ENCODE measurements at places on chromosomes 16 and 17.

DNA sequence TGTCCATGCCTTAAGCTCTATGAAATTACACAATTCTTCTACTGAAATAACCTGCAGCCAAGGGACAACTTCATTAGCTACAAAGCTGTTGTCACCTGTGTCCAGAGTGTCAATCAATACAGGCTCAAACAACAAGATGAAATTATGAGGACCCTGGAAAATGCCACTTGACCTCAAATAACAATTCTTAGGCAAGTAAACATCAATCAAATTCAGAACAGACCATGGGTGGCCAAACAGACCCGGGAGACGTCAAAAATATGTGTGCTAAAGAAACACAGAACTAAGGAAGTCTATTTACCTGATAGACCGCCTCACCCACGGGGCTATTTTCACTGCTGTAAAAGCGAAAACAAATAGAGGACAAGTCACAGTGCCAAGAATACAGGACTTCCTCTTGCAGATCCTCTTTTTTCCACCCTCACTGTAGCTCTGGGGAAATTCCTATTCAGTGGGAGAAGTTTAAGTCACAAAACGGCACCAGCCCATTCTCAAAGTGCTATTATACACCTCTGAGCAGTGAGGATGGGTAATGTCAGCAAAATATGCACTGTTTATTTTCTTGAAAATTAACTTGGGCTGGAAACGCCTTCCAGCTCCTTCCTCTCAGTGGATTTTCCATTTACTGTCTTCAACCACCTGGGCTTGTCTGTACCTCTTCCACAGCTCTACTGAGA lies 2.7 kb downstream of the LITAF start:
- DNase-seq: no peak

DNA sequence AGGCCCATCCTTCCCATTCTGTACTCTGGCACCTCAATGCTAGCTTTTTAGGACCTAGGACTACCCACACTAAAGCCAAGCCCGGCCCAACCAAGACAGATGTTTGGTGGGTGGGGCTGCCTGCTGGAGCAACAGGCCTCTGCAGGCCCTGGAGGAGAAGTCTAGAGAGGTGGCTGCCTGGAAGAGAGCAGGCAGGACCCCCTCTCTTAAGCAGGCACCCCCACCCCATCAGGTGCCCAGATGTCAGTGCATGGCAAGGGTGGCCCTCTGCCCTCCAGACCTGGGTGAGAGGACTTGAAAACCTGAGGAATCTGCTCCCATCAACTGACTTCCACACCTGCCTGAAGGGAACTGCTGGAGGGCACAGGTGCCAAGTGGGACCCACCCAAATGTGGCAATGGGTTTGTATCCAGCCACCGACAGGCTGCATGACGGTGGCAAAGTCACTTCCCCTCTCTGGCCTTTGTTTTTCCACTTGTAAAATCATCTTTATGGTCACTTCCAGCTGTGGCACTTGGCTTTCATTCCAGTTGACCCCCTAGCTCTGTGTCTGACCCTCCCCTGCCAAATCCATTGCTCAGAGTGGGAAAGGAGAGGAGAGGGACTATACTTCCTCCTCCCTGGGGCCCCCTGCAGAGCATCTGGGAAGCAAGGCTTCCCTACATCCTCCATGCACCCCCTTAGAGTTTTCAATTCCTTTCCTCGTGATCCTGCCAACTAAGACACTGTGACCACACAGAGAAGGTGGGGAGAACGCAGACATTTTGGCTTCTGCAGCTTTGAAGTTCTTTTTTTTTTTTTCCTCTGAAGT lies 1.7 kb upstream of the STAT5A start:
- DNase-seq: no peak

DNA sequence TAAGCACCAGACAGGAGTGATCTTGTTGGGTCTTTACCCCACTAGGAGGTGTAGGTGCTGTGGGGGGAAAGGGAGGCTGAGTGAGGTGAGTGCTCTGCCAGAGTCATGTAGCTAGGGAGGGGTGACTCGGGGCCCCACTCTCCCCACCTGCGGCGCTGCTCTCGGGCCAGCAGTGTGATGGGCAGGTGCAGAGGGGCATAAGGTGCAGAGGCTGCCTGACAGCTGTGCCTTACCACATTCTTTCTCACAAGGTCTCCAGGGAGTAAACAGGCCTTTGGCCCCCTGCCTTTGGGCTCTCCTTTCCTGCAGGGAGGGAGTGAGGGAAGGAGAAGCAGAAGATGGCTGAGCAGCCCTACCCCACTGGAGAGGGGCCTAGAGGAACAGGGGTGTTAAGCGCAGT lies 4.5 kb upstream of the CNP start:
- DNase-seq: no peak

DNA sequence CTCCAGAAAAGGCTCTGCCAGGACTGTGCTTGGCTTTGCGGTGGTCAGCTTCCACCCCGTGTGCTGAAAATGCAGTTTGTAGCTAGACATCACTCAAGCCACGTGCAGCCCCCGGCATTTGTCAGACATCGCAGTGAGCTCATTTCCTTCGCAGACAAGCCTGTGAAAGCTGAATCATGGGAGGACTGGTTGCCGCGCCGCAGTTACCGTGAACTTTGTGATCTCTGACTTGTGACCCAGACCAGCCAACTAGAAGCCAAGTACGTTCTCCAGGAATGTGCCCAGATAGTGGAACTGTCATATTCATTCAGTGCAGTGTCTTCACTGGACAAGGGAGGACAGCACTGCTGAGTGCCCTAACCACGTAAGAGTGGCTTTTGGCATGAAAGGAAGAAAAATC lies 58.1 kb downstream of the NDE1 start:
- DNase-seq: no peak

DNA sequence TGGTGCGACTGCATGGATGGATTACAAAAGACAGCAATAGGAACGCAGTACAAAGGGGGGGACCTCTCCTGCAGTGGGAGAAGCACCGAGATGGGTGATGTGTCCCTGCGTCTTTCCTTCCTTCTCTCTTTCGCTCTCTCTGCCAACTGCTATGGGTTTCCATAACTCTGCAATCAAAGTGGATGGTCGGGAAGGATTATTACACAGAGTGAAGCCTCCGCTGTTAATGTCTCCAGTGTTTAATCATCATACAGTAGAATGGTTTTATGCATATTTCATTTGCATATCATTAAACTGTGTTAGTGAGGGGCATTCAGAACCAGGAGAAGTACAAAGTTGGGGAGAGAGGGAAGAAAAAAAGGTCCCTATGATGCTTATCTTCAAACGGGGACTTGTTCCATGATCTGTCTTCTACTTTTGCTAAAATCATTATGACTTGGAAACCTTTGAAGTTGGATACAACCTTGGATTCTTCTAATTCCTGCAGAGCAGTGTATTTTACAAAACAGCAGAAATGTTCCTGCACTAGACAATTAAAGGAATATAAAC lies 255.9 kb upstream of the PMFBP1 start:
- DNase-seq: no peak

DNA sequence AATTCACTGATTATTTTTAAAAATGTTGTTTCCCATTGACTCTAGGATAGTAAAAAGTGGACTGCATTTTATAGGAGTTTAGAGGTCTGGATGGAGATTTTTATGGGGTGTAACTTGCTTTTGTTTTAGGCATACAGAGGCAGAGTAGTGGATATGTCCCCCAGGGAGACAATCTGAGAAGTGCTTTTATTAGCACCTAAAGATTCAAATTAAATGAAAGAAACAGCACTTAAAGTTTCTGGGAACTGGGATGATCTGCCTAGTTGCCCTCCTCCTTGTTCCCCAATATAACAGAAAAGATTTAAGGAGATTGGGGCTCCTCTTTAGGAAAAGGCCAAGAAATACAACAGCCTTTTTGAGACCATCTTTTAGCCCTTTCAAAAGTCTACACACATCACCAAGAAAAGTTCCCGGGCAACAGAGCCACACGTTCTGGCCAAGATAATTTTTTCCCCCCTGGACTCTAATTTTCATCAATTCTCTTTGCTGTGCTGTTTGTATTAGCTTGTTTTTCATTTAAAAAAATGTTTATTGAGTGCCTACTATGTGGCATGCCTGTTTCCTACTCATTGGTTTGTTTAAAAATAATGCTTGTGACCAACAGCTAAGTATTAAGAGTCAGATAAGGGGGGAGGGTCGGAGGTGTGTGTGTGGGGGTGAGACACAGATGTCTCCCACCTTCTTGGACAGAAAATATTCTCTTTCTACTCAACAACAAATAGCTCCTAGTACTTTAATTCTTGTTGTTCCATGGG lies 2.5 kb upstream of the IGF2BP1 start:
- no peak for DNase-seq

Measured in activated T-cell treated with anti-CD3 and anti-CD28 coated beads for 24 hours (primary cell).